ENCODE measurements at places on chromosomes 11 and 22.

- DNase-seq = no peak
Measured at GRCh38 chr11:15836795-15837194, 519.6 kb downstream of the SOX6 start.

GRCh38 chr22:30872285-30873041 lies 96.1 kb downstream of the MORC2 start:
- no peak for DNase-seq

DNA sequence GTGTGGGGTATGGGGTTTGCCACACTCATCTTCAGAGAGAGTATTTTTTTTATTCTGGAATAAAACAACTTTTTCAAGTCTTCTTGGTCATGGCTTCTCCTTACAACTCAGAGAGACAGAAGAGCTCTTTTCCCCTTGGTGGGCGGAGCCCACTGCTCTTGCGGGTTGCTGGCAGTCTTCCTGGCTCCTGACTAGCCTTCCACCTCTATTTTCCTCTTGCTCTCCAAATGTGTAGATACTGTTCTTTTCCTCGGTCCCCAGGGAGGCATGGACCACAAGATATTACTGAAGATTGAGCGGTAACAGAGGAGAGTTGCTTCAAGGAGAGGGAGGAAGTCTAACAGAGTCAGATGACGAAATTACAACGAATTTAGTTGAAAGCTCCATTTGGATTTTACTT lies 210.6 kb downstream of the NTM start:
- no peak for DNase-seq

GRCh38 chr11:103970701-103971249 lies 65.7 kb upstream of the DDI1 start:
- no peak for DNase-seq

GRCh38 chr22:22879675-22880155 lies 7.9 kb upstream of the IGLL5 start:
- no peak for DNase-seq

DNA sequence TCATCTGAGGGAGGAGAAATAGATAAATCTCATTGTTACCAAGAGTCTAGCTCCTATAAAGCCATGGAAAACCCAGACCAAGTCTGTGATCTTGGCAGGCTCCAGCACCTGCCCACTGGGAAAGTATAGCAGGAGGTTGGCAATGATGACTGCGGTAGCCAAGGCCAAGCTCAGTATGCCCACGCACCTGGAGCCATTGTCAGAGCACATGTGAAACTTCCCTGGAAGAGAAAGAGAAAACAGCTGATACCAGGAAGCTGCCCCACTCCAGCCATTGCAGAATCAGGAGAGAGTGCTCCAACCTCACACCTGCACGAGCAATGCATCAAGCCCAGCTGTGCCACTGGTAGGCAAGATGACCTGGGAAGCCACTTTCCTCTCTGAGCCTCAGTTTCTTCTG lies 62.2 kb upstream of the HEPHL1 start:
- DNase-seq = no peak

DNA sequence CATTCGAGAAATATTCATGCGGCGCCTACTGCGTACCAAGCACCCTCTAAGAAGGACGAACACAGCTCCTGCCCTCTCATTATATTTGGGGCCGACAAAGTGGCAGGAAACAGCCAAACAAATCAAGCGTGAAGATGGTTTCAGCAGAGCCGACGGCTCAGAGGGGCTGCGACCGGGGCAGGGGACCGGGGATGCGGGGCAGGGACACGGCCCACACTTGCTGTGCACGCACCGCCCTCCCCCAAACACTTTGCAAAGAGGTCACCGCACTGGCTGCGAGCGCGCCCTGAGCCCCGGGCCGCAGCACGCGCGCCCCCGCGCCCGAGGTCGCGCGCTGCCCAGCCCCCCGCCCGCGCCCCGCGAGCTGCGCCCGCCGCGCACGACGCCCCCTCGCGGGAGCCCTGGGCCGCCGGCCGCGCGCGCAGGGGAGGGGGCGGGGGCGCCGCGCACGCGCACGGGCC lies 255 bp upstream of the SYNGR1 start:
- DNase-seq = peak; percentile 47

DNA sequence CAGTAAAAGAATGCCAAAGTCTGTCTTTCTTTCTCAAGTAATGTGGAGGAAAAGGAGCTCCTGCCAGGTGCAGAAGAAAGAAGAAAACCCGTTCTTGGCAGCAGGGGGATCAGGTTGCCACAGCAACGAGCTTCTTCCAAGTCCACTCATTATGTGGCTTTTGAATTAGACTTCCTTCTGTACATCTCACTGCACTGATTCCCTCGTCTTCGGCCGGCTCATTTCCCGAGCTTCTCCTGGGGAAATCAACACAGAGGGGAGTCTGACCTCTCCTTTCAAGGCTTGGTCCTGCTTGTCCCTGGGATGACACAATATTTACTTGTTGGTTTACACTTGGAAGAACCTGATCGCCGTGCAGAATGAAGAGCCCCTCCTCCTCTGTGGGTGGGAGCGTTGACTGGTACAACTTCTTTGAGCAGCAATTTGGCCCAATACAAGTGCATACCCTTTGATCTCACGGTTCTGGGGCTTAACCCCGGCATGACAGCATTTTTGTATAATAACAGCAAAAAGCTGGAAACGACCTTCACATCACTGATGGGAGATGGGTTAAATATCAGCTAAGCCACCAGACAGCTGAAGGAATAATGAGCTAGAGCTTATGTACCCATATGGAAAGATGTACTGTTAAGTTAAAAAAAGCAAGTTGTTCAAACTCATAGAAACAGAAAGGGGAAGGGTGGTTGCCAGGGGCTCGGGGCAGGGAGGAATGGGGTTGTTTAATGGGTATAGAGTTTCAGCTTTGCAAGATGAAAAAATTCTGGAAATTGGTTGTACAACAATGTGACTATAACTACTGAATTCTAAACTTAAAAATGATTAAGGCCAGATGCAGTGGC lies 35.4 kb downstream of the MCHR1 start:
- no peak for DNase-seq

GRCh38 chr22:39926753-39927152 lies 25.9 kb downstream of the GRAP2 start:
- no peak for DNase-seq

- no peak for DNase-seq
Measured at GRCh38 chr22:50610581-50610980, 10.0 kb downstream of the MAPK8IP2 start.

DNA sequence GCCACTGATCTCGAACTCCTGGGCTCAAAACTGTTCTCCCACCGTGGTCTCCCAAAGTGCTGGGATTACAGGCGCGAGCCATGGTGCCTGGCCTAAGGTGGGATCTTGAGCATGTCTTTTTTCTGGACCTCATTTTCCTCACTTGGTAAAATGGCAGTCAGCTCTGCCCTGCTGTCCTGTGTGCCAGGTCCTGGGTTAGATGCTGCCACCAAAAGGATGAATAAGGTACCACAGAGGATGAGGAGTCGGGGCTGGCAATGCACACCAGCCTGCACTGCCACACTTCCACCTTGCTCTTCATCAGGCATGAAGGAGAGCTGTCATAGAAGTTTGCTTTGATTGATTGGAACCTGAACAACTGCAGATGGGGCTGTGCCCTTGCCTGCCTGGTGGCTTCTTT lies 32.3 kb downstream of the ACO2 start:
- DNase-seq = peak; percentile 11

DNA sequence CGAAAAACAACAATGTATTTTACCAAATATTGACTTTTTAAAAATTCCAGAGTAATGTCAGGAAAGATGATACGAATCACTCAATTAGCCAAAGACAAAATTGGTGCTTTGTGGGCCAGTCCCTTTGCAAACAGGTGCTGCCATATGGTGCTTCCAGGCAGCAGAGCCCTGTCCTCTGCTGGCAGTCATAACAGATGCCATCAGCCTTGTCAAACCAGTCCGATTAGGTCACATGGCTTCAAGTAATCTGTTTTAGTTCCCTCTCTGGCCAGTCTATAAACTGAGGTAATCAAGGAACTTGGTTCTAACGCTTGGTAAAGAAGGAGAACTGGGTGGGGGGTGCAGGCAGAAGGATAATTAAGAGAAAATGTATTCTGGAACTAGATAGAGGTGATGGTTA lies 49.1 kb upstream of the CAPRIN1 start:
- DNase-seq = no peak

DNA sequence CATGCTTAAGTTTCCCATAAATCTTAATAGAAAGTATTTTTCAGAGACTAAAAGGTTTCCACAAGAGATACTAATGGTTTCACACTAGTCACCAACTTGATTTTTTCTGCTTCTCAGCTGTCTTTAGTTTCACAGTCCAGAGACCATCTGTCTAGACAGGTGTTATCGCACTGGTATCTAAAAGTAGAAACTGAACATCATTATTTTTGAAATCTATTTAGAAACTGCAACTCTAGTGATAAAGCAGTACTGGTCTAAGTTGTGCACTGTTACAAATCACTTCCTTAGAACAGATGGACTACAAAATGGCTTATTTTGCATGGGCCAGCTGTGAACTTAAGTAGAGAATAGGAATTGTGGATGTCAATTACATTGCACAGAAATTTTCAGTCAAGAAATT lies 78.0 kb downstream of the CNTN5 start:
- peak; percentile 10 for DNase-seq

DNA sequence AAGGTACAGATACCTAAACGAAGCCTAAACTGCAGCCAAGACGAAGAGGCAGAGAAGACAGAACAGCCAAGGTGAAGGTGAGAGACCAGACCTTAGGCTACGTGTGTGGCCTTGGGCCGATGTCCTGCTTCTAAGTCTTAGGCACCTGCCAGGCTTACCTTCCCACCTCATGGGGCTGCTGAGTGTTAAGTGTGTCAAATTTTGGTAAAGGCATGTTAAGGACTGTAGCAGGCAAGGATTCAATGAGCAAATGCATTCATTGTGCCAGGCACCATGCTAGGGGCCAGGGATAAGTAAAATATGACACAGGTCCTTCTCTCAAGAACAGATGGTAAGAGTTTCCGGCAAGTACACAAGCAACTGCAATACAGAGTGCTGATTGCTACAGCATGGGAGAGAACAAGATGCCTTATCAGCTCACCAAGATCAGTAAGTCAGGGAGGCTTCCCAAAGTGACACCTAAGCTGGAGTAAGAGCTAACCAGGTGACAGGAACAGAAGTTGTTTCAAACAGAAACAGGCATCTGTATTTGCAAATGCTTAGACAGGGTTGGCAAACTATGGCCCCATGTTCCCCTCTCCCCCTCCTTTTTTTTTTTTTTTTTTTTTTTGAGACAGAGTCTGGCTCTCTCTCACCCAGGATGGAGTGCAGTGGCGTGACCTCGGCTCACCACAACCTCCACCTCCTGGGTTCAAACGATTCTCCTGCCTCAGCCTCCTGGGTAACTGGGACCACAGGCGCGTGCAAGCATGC lies 46.7 kb downstream of the CLTCL1 start:
- no peak for DNase-seq

GRCh38 chr11:45089251-45089650 lies 57.2 kb upstream of the PRDM11 start:
- no peak for DNase-seq

DNA sequence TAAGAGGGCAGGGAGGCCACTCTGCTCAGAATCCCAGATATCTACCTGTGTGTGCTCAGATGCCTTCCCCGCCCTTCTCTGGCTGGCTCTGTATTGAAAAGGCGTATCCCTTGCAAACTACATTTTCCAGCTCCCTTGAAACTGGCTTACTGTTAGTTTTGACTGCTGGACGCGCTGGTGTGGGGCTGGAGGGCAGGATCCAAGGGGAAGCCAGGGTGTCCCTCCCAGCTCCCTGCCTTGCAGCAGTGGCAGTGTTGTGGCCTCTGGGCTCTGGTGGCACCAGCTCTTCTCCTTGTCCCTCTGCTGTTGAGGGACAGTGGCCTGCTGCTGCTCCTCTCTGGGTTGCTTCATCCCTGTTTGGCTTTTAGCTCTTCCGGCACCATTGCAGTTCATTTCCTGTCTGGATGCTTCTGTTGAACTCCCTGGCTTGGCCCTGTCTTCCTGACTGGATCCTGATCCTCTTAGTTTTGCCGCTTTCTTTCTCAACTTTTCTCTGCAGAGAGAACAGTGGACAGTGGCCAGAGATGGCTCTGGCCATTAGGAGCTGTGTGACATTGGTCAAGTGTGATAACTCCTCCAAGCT lies 107.1 kb upstream of the PARVA start:
- no peak for DNase-seq

DNA sequence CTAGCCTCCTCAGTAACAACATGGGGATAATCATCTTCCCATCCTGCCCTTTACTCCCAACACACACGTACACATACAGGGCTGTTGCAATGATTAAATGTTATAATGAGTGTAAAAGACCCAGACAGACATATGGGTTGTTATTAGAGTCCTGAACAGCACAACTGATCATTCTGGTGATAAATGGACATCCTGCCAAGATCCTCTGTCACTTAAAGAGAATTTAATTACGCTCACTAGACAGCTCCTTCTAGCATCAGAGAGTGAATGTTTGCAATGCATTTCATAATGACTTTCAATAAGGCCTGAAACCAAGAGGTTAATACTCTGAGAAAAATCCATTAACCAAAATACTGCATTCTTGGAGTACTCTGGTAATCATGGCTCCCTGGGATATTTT lies 115.8 kb downstream of the KCNC1 start:
- DNase-seq = no peak

DNA sequence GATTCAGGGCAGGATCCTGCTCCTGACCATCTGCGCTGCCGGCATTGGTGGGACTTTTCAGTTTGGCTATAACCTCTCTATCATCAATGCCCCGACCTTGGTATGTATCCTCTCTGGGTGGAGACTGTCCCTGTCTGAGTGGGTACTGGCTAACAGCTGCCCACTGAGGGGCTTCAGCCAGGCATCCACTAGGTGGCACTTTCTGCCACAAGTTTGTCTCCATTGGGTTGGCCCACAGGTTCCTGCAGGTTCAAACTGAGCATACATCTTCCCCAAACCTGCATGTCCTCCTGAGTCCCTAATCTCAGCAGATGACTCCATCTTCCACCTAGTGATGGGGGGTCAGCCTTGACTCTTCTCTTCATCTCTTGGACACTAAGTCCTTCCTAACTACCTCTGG lies 4.4 kb downstream of the SLC2A11 start:
- peak; percentile 54 for DNase-seq

DNA sequence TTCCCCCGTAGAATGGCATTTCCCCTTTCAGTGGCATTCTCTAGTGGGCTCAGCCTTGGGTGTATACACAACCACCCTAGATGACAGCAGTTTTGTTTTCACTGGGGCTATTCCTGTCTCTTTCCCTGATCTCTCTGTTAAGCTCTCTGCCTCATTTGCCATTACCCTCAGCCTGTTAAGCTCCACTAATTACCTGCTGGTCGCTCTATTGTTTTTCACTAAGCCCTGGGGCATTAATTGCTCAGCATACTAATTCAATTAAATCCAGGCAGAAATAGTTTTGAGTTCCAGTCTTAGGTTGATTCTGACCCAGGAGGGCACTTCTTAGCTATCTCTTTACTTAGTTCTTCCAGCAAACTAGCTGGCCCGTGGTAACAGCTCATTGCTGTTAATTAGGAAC lies 80.0 kb downstream of the BRD1 start:
- no peak for DNase-seq

DNA sequence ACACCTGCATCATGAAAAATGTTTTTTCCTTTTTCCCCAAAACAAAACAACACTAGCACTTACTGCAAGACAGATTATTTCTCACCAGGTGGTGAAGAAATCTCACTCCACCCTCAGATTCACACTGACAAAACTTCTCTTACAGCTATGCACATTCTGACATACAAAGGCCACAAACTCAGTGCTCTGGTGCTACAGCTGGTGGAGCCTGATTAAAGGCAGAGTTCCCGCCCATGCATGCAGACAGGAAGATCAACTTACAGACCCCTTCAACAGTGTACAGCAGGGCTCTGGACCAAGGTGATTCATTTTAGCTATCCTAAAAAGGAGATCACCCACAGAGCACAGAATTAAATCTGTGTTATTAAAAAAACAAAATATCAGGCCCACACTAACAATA lies 112.6 kb downstream of the CADM1 start:
- peak; percentile 20 for DNase-seq

- DNase-seq = no peak
Measured at GRCh38 chr11:86097980-86098379, 29.1 kb upstream of the PICALM start.

Measured in SHP77 (cell line).